ENCODE measurements at places on chromosomes 11 and 22.

DNA sequence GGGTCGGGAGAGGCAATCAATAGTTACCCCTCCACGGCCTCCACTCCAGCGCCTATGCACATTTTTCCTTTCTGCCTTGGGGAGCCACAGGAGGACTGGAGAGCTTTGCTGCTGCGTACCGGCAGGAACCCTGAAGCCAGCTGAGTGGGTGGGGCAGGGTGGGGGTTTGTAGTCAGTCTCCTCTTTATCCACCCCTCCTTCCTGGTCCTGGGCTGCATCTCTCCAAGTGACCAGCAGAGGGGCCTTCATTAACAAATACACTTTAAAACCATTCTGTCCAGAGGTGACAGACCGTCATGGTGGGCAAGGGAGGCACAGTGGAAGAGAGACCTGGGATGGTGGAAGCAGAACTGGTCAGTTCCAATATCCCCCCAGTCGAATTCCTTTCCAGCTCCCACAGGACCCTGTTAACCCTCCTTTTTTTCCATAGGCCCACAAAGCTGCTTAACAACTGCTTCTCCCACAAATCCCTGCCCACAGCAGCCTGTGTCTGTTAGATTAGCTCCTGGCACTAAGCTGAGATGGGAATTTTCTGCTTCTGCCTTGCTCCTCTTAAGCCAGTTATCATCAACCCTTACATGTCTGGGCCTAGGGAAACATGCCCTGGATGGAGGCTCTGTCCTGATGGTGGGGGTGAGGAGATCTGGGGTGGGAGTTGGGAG is 3.9 kb upstream of the ABCG4 start:
- DNase-seq, result no peak

DNA sequence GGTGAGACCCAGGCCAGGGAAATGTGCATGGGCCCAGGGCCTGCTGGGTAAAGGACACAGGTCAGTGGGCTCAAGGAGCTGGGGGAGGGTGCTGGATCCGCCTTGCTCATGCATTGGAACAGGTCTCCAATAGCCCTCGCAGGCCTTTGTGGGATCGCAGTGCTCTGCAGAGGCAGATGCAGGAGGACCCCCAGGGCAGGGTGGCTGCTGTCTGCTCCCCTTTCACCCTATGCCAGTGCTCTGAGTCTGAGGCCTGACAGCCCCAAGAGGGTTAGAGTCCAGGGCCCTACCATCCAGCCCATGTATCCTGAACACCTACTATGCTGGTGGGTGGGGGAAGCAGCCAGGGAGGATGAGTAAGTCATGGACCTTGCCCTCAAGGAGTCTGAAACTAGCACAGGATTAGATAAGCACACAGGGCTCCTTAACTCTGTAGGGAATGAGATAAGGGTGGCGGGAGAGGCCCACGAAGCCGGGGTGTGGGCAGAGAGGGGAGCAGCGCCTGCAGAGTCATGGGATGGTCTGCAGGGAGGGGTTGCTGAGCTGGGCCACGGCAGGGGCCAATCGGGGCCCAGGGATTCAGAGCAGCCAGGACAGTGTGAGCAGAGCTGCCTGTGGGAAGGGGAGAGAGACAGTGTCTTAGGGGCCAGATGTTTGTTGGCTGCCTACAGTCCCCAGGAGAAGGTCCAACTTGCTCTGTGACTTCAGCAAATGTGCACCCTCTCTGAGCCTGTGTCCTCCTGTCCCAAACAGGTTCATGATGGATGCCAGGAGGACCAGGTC is 10.5 kb upstream of the EHD1 start:
- DNase-seq, result no peak

GRCh38 chr11:117919781-117920221 is 9.4 kb downstream of the TMPRSS13 start:
- DNase-seq, result no peak

DNA sequence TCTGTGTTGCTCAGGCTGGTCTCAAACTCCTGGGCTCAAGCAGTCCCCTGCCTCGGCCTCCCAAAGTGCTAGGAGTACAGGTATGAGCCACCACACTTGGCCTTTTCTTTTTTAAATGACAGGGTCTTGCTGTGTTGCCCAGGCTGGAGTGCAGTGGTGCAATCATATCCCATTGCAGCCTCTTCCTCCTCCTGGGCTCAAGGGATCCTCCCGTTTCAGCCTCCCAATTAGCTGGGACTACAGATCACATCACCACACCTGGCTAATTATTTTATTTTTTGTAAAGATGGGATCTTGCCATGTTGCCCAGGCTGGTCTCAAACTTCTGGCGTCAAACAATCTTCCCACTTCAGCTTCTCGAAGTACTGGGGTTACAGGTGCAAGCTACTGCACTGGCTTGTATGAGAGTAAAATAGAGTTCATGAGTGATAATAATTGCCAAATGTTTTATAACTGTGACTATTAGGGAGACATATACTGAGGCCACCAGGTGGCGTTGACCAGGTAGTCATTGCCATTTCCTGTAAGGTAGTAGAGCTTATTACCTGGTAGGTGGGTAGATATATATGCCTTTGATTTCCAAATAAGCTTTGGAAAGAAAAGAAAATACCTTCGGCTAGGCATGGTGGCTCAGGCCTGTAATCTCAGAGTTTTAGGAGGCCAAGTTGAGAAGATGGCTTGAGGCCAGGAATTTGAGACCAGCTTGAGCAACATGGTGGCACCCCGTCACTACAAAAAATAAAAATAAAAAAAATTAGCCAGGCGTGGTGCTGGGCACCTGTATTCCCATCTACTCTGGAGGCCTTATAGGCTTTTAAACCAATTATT is 5.4 kb downstream of the FDX1 start:
- no peak for DNase-seq

GRCh38 chr22:26291940-26292666 is 122.8 kb downstream of the SEZ6L start:
- no peak for DNase-seq

DNA sequence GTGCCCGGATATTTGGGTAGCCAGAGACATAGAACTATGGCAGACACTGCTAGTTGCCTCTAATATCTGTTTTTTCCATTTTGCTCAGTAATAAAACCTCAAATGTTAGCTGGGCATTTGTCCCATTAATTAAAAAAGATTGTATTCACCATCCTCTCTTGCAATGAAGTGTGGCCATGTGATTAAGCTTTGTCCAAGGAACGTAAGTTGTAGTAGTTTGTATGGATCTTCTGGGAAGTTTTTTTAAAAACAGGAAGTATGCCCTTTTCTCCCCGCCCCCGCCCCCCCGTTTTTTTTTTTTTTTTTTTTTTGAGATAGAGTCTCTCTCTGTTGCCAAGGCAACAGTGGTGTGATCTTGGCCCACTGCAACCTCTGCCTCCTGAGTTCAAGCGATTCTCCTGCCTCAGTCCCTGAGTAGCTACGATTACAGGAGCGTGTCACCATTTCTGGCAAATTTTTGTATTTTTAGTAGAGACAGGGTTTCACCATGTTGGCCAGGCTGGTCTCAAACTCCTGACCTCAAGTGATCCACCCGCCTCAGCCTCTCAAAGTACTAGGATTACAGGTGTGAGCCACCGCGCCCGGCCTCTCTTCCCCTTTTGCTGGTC is 1.7 kb upstream of the TMEM135 start:
- no peak for DNase-seq

GRCh38 chr22:48287031-48287430 is 1524.6 kb downstream of the TBC1D22A start:
- DNase-seq, result no peak

DNA sequence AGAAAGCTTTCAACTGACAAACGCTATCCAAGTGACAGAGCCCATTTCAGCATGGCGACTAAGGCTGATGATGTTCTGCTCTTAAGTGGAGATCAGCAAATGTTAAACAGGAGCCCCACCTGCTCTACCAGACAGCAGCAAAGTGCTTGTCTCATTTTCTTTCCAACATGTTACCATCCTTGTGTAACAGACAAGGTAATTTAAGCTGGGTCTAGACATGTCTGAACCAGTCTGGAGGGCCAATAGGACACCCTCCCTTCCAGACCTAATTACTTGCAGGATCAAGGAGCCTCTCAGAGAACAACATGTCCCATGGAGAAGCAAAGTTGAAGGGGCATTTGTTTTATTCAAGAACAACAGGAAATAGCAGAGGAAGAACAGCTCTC is 3.9 kb upstream of the LMO2 start:
- no peak for DNase-seq

DNA sequence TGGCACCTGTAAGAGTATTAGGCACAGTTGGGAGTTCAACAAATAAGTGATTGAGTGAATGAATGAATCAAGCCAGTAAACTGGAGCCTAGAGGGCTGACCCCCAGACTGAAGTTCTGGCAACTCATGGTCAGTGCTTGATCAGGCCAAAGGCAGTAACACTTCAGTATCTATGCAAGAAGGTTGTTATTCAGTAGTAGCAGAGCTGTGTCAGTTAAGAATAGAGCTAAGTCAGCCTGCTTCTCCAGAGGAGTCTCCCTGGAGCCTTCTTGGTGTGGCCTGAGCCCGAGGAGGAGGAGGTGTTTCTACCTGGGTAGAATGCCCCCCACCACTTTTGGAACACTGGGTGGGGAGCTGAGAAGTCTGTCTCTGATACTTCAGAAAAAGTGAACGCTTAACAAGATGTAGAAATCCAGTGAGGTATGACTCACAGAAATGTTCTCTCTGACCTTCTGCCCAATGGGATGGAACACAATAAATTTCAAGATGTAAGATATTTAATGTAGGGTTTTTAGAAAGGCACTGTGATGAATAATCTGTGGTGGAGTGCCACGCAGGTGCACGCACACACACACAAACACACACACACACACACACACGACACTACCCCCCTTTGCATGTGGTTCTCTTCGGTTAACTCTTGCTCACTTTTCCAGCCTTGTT is 219.9 kb downstream of the HIPK3 start:
- DNase-seq, result no peak

DNA sequence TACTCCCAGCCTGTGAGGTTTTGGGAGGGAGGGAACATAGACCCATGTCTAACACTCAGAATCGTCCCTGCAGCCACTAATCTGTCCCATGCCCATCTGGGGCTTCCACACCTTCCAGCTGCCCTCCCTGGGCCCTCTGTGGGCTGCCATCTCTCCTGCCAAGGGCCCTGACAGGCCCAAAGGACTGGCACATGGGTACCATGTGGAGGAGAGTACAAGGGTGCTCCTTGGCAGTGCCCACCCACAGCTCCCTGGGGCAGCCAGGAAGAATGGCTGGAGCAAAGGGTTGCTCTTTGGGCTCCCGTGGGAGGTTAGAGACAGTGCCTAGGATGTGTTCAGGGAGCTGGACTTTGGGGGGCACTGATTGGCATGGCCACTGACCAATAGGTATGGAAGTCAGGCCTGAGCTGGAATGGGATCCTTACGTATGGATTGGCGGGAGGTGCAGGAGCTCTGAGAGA is 56.8 kb downstream of the CD82 start:
- no peak for DNase-seq

DNA sequence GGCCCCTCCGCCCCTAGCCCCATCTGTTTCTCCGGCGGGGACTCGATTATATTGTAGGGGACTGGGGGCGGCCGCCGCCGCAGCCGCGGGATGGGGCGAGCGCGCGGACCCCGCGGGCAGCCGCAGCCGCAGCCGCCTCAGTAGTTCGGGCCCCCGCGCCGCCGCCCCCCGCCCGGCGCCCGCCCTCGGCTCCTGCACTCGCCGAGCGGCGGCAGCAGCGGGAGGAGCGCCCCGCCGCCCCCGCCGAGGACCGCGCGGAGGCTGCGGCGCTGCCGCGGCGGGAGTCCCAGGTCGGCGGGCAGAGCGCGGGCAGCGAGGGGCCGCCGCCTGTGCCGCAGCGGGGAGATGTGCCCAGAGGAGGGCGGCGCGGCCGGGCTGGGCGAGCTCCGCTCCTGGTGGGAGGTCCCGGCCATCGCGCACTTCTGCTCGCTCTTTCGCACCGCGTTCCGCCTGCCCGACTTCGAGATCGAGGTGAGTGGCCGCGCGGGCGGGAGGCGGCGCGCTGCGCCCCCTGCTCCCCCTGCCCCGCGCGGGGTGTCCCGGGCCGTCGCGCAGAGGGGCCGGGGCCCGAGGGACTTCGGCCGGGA is at the start of gene CECR2:
TSS of gene CECR2 (plus strand) at position 22 of the 587 bp plus-strand sequence. CDS start at position 346, 324 bp downstream.
- no peak for DNase-seq

- DNase-seq, result no peak
Observed at GRCh38 chr11:32902089-32902665, 9.6 kb downstream of the QSER1 start.

DNA sequence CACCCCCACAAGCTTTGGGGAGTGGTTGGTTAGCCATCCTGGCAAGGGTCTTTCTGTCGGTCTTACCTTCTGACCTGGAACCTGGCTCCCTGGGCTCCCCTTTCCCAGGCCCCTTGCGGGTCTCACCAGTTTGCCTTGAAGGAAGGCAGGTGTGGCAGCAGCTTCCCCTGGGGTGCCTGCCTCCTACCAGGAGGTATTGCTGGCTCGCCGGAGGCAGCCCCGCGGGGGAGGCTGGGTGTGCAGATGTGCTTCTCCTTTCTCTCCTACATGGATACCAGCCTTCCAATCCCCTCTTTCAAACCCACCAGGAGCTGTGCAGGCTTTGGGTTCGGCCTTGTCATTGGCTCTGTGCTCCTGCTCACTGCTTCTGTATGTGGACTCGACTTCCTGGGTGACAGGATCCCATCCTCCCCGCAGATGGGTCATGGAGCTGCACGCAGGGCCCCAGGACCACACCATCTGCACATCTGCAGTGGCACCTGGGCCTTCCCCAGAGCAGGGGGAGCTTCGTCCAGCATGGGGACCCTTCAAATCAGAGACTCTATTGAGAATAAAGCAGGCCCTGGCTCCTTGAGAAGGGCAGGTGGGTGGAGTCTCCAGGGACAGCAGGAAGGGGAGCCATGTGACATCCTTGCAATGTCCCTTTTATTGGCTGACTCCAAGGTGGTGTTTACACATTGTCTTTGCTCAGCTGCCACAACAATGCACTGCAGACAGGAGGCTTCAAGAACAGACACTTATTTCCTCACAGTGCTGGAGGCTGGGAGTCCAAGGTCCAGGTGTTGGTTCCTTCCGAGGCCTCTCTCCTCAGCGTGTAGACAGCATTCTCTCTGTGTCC is 592.0 kb downstream of the BRD1 start:
- no peak for DNase-seq

DNA sequence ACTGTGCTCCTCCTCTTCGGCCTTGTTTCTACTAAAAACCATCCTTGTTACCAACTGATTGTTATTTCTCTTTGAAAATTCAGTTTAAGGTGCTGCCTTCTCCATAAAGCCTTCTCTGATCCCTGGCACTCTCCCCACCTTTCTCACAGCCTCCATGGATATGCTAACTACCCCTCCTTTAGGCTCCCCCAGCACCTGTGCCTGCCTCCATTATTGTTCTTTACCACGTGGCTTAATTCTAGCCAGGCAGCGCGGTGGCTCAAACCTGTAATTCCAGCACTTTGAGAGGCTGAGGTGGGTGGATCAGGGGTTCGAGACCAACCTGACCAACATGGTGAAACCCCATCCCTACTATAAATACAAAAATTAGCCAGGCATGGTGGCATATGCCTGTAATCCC is 96.3 kb downstream of the MRTFA start:
- no peak for DNase-seq

- DNase-seq, result no peak
Observed at GRCh38 chr22:40024201-40025061, 29.7 kb downstream of the FAM83F start.

DNA sequence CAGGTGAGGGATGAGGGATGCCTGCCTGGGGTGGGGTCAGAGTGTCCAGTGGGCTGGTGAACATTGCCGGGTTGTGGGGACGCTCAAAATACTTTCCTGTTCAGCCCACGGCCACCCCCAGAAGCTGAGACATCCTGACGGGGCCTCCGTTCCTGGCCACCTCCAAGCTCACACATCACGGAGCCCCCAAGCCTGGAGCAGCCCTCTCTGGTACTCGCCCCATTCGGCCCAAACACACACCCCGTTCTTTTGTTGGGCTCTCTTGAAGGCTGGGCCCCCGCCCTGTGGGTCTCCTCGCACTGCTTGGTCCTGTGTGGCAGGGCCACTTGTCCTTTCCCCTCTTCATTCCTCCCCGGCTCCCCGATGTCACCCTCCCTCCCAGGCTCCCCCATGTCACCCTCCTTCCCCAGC is 442.6 kb downstream of the TBC1D22A start:
- no peak for DNase-seq
